Fibroblast of villous mesenchyme (primary cell): ENCODE measurements at places on chromosomes 13 and 19. TPM values are rescaled to one million over a fixed set of nuclear protein-coding genes. Genes with fewer than 3 reads are reported as not detected.

DNAAF3 gene
- total RNA-seq, result under 0.01 TPM in 1 of 2 replicates, not detected in the other

CLEC17A gene
- total RNA-seq, result not detected in 2 replicates

ZNF177 gene
- 0.64 and 1.7 TPM in 2 replicates for total RNA-seq

IGFL3 gene
- not detected in 2 replicates for total RNA-seq

SIAH3 gene
- total RNA-seq, result under 0.01 TPM in 1 of 2 replicates, not detected in the other

TRPM4 gene
- 17.3 and 18.0 TPM in 2 replicates for total RNA-seq

CBY2 gene
- total RNA-seq, result not detected in 2 replicates

ZNF724 gene
- total RNA-seq, result 5.6 and 6.8 TPM in 2 replicates

ZNF878 gene
- under 0.01 TPM in 2 replicates for total RNA-seq

FBN3 gene
- not detected in 2 replicates for total RNA-seq

FGF9 gene
- total RNA-seq, result 0.64 and 4.7 TPM in 2 replicates

KLF5 gene
- total RNA-seq, result 6.1 and 15.1 TPM in 2 replicates

ZNF829 gene
- 2.6 and 3.5 TPM in 2 replicates for total RNA-seq

ZNF723 gene
- total RNA-seq, result not detected in 2 replicates

PSG2 gene
- total RNA-seq, result 0.32 and 5.2 TPM in 2 replicates

CCDC70 gene
- total RNA-seq, result not detected in 2 replicates

ZNF570 gene
- total RNA-seq, result 7.7 and 11.2 TPM in 2 replicates

APBA3 gene
- total RNA-seq, result 19.4 and 22.2 TPM in 2 replicates

AMH gene
- total RNA-seq, result 0.32 and 1.3 TPM in 2 replicates

ATP1A3 gene
- not detected in 2 replicates for total RNA-seq
